ENCODE measurements at places on chromosomes 3 and 15.

DNA sequence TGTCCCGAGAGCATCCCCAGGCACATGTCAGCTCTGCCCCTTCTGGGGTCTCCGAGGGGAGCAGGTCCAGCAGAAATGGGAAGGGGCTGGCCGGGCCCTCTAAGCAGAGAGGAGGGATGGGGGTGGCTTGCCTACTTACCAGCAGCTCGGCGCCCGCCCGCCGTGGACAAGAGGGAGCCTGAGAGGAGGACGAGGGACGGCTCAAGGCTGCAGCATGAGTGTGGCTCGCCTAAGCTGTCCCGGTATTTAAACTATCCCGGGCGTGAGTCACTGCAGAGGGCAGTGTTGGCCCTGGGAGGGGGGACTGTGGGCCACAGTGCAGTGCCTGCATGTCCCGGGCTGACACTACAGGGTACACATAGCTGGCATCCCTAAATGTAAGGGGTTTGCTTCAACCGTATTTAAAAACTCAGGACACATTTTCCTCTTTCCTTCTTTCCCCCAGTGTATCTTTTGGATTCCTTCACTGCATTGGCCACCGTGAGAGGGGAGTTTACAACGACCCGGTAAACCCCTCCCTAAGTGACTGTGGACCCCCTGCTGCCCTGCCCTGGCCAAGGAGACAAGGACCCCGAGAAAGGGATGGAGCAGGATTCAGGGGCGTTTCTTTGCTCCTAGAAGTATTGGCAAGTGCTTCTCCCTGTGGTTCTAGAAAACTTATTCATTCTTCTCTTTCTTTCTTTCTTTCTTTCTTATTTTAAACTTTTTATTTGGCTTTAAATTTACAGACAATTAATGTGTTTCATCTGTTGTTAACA, at the start of gene LRRC15:
LRRC15 (minus strand) TSS at position 222 of the 758 bp plus-strand sequence. CDS start 8,700 bp downstream, outside the sequence.
- no peak for DNase-seq

GRCh38 chr3:194135516-194135805, 487 bp upstream of the HES1 start:
- no peak for DNase-seq

DNA sequence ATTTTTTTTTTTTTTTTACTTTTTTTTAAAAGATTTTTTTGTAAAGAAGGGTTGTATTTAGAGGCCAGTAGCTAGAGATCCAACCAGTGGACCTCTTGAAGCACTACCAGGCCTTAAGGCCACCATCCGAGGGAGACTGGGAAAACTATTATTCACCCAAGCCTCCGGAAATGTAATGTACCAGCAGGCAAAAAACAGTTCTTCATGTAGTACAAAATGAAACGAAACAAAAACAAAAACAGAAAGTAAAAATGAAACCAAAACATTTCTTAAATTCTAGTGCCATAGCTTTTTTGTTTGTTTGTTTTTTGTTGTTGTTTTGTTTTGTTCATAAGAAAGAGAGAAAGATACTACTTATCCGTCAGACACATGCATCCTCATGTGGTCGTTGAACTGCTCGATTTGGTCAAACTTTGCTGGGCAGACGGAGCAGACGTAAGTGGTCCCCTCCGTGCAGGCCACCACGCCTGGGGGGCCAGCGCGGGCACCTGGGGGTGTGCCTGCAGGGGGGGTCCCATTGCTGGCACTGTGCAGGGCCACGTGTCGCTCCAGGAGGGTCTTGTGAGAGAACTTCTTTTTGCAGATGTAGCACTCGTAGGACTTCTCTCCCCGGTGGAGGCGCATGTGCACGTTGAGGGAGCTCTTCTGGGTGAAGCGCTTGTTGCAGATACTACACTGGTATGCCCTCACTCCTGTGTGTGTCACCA, 45.0 kb downstream of the TIGIT start:
- DNase-seq, result peak; percentile 52

GRCh38 chr3:135896613-135897012, 68.9 kb upstream of the PPP2R3A start:
- DNase-seq, result no peak

DNA sequence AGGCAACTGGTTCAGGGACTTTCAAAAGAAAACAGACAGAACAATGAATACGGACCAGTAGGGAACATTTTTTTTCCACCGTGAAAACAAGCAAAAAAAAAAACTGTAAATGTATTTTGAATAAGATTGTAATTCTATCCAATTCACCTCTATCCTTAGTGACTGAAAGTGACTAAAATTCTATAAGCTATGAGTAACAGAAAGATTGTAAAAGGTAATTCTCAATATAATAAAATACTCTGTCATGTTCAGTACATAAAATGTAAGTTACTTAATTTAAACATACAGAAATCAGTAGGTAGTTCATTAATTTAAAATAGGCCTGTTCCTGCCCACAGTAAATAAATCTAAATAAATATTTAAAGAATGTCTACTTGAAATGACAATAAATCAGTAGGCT, 368.2 kb upstream of the ARHGEF26 start:
- no peak for DNase-seq

GRCh38 chr3:77042343-77042742, 2.4 kb downstream of the ROBO2 start:
- no peak for DNase-seq

DNA sequence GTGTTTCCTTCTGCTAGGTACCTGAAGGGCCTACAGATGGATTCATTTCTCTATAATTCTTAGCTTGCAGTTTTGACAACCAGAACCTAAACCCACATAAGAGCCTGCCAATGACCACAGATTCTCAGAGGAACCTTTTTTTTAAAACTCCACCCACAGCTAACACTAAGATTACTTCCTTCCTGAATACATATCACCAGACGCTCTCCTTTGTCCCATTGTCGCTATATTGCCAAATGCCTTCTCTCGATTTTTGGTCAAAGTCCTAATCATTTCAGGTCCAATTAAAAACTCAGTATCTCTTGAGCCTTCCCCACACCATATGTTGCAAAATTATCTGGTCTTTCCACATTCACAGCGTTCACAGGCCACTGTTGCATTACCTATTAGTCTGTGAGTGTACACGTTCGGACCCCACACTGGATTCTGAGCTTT, 12.4 kb downstream of the ZNF710 start:
- DNase-seq, result peak; percentile 73

GRCh38 chr3:122188737-122189136, 5.3 kb downstream of the CASR start:
- no peak for DNase-seq

DNA sequence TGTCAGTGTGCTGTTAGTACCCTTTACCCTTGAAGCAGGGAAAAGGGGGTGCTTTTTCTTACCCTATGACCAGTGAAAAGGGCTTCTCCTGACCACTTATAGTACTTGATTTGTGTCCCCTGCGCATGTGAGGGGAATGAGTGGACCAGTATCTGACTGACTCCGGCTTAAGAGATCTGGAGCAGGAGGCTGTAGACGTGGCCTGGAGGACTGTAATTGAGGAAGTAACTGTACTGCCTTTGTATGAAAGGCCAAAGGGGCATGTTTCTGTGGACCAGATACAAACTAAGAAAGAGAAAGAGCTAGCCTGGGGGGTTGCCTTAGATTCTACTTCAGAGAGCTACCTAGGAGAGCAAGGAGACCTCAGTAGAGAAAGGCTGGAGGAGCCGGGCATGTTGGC, 89.9 kb upstream of the TBL1XR1 start:
- no peak for DNase-seq

GRCh38 chr3:138038725-138039462, 28.9 kb downstream of the CLDN18 start:
- DNase-seq, result no peak

GRCh38 chr15:40846841-40847222, 3.0 kb downstream of the SPINT1 start:
- no peak for DNase-seq

DNA sequence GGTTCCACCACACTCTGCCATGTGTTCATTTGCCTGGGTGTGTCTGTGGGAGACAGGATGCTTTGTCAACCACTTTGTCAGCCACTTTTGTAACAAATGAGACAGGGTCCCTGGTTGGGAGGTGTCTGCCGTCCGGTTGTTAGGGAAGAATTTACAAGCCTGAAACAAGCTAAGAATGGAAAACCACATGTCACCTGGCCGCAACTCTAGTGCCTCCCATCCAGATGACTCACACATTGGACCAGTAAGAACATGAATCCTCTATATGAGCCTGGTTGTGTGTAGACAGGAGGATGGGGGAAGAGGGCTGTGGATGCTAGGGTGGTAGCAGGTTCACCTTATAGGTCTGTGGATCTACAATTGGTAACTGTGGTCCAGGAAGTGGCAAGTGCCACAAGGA, 335.3 kb downstream of the CLSTN2 start:
- no peak for DNase-seq

- no peak for DNase-seq
Measured at GRCh38 chr3:61683549-61684236, 122.3 kb downstream of the PTPRG start.

All from CD4-positive, alpha-beta T cell treated with Interleukin-17A for 1 hour (primary cell).